ENCODE measurements at places on chromosomes 1 and 21.

DNA sequence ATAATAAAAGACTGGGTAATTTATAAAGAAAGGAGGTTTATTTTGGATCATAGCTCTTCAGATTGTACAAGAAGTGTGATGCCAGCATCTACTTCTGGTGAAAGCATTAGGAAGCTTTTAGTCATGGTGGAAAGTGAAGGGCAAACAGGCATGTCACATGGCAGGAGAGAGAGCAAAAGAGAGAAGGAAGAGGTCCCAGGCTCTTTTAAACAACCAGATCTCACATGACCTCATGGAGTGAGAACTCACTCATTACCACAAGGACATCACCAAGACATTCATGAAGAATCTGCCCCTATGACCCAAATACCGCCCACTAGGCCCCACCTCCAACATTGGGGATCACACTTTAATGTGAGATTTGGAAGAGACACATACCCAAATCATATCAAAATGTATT lies 10.0 kb downstream of the RPTN start:
- DNase-seq: no peak

GRCh38 chr1:98870959-98871903 lies 133.4 kb downstream of the PLPPR5 start:
- peak; percentile 91 for DNase-seq

DNA sequence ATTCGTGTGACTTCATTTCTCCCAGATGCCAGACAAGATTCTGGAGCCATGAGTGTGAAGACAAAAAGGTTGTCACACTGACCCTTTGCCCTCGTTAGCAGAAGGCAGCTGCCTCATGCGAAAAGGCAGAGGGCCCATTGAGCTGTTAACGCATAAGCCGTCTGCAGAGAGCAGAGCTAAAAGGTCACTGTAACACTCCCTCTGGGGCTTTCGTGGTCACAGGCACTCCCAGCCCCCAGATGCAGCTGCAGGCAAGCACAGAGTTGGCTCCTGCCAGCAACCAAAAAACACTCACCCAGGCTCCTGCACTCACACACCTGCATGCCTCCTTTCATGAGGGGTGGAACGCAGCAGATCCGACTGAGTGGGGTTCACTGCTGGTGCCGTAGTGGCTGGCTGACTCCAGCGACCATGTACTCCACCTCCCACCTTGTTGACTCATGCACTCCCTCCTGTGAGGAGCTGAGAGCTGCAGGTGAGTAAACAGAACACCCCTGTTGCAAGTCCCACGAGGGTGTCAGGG lies 287.5 kb downstream of the SMYD3 start:
- DNase-seq: no peak

GRCh38 chr1:70387507-70387906 lies 23.6 kb upstream of the CTH start:
- DNase-seq: no peak

- peak; percentile 75 for DNase-seq
These were observed 25.1 kb upstream of the RUNX3 start for GRCh38 chr1:24955161-24955560.

DNA sequence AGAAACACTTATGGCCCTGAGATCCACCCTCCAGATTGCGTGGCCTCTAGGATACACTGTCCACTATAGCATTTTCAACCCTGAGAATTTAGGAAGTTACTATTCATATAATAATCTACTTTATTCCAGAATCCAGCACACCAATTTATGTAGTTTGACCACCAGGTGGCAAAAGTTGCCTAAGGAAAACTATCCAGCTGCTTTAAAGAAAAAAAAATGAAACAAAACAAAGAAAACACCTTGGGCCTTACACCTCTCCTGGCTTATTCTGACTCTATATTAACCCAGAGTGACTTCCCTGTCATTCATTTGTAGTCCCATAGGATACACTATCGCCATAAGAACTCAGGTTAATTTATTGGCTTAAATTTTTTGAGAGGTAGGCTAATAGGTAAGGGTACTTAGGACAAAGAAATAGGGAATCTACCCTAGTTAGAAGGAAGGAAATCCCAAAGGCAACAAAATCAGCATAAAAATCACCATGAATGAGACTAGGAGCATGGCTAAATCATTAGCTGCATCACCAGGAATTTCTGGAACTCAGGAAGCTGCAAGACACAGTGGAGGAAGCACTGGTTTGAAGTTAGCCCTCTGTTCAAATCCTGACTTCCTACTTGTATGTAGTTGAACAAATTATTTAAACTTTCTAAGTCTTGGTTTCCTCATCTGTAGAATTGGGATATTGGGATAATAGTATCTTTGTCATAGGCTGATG lies 107.5 kb downstream of the SPAG17 start:
- no peak for DNase-seq

DNA sequence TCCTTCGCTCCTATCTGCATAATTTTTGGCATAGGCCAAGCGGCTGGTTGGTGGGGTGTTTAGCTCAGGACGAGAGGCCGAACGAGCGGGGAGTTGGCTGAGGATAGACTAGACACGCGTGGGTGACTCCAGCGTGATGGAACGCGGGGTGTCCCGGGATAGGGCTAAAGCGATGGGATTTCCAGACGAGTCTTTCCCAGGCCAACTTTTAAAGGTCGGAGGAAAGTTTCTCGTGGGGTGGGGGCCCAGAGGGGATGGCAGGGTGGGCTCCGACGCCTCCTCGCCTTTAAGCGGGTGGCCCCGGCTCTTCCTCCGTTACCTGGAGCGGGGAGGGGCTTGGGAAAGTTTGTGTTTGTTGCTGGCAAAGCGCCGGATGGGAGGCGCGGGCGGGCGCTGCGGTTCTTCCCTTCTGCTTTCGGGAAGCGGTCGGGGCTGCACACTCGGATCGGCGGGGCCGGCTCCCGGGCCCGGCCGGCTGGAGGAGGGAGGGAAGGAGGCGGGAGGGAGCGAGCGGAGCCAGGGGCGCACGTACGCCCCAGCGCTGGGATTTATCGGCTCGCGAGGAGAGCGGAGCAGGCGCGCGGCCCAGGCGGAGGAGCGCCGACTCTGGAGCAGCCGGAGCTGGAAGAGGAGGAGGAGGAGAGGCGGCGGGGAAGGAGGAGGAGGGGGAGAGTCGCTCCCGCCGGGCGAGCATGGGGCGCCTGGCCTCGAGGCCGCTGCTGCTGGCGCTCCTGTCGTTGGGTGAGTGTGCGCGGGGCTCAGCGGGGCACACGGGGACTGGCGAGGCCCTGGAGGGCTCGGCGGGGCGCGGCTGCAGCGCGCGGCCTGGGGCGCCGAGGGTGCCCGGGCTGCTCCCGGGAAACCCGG lies at the start of gene PTGFRN:
PTGFRN (plus strand) TSS at position 405 of the 867 bp plus-strand sequence; CDS start at position 693, 288 bp downstream.
- peak; percentile 7 for DNase-seq

DNA sequence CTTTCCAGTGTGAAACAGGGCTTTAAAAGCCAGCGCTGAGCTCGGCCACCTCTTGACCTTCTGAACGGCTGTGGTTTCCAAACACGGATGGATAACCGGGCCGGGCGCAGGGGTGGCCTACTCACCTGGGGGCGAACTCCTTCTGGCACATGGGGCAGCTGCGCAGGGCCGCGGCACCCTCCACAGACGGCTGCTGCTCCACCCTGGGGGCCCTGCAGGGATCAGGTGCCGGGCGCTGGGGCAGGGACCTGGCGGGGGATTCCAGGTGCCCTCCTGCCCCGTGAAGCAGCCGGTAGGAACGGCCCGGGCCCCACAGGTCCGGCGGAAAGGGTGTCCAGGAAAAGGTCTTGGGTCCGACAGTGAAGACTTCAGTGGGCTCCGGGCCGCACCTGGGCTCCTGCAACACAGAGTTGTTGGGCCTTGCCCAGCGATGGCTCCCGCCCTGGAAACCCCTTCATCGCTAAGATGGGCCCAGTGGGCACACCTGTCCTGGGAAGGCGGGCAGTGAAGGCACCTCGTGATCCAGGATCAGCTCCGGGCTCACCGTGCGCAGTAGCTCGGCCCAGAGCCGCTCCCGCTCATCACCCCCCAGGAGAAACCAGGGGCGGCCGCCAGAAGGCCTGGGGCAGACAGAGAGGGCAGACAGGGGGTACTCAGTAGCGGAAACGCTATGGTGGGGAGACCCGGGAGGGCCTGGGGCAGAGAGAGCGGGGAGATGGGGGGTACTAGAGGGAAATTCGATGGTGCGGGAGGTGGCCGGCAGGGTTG lies 874 bp downstream of the FAAP20 start:
- no peak for DNase-seq

GRCh38 chr1:25035523-25036116 lies 105.5 kb upstream of the RUNX3 start:
- no peak for DNase-seq

DNA sequence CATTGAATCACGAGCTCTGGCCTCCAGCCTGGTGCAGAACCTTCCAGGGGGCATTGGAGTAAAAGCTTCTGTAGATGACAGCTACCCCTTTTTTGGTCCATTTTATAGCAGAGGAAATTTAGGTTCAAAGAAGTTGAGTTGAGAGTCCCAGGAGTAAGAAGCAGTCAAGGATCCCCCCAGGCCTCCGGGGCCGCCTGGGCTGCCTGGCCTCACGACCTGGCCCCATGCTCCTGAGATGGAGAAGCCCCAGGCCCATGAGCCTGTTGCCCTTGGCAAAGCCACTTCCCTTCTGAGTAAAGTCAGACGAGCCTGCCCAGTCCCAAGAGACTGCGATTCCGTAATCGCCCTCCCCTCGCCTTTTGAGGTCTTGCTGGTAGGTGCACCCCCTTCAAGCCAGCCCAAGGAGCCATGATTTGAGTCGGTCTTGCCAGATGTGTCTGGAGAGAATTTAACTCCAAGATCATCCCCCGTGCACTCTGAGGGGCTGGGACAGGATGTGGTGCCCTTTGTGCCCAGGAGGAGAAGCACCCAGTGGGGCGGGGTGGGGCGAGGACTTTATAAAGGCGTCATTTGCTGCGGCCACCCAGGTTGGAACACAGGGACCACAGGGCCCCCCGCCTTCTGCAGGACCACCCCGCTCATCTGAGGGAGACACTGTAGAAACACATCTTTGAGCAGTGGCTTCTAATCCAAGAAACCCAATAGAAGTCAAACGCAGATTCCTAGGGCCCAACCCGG lies 30.1 kb downstream of the PDE9A start:
- peak; percentile 15 for DNase-seq

DNA sequence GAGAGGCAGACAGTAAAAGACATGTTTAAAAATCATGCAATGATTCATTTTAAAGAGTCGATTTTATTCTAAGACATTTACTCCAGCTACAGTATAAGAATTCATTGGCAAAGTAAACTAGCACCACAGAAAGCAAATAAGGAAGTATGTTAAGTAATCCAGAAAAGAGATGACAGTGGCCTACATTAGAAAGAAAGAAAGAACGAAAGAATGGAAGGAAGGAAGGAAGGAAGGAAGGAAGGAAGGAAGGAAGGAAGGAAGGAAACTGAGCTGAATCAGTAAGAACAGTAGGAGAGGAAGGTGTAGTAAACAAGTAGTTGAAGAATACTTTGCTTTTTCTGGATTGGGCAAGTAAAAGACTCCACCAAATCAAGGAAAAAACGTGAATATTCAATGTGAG lies 62.2 kb downstream of the ZZZ3 start:
- DNase-seq: no peak

DNA sequence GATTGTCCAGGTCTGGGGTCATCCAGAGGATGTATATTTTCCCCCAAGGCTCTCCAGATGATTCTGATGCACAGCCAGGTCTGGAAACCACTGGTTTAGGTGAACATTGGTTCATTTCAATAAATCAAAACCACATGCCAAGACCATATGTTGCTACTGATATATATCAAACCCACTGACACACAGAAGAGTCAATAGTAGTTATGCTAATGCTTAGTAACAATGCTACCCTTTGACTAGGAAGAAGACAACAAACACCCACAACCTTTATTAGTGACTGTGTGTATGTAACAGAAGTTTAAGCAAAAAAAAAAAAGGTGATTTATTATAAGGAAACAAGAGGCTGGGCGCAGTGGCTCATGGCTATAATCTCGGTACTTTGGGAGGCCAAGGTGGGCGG lies 35.6 kb upstream of the POU2F1 start:
- DNase-seq: no peak

DNA sequence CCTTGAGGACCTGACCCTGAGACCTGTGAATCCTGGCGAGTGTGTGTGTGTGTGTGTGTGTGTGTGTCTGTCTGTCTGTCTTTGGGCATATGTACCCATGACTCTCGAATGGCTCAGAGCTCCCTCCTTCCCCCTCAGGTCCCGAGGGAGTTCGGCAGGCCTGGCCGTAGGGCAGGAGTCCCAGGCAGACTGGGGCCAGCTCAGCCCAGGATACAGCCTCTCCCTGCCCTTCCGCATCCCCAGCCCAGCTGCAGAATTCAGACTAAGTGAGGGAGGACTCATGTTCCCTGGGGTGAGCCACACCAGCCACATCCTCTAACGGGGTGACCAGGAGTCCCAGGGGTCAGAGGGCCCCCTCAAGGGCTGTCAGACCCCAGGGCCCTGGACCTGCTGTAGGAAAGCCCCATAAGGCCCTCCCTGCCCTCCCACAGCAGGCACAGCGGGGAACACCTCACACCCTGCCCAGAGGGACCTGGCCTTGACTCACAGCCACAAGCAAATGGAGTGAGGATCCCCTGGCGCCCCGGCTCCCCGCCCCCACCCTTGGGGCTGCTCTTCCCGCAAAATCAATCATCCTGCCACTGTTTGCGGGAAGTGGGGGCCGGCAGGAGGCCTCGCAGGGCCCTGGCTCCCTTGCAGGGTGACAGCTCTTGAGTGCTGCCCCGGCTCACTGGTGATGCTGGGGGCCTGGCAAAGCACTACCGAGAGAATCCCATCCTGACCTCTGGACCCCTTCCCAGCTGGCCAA lies 101.7 kb upstream of the CASZ1 start:
- no peak for DNase-seq

- DNase-seq: no peak
These were observed 42.4 kb upstream of the GRHL3 start for GRCh38 chr1:24276791-24277190.

DNA sequence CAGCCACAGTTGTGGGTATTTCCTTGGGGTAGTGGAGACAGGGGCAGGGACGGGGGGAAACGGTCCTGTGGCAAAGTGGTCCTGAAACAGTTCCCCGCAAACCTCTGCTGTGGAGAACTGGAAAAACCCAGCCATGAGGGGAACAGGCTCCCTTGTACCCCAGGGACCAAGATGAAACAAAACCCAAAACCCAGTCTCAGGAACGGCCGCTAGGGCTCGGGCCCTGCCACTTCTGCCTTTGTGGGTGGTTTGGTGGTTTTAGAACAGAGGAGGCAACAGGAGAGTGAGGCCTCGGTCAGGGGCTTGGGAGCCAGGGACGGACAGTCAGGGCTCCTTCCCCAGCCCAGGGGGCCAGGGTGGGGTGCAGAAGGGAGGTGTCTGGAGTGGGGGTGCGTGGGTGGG lies 24.8 kb upstream of the EDN2 start:
- DNase-seq: no peak

DNA sequence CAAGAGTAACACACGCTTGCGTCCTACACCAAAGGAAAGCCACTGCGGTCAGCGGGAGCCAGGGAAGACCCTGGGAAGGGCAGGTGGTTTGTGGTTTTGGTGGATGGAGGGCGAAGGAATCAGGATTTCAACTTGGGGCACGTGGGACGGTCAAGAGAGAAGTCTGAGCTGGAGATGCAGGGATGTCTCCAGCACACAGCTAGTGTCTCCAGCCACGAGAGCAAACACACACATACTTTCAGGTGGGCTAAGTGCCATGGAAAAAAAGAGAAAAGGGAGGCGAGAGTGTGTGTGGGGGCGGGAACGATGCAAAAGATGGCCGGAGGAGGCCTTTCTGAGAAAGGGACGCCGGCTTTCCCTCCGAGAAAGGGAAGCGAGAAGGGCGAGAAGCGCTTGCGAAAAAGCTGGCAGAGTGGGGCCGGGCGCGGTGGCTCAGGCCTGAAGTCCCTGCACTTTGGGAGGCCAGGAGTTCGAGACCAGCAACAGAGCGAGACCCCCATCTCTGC lies 1.4 kb upstream of the SRRM1 start:
- peak; percentile 60 for DNase-seq

GRCh38 chr1:82931006-82931405 lies 1067.9 kb downstream of the TTLL7 start:
- DNase-seq: no peak

Data from CD4-positive, alpha-beta T cell treated with Interferon alpha-2 for 1 hour (primary cell).